ENCODE measurements at places on chromosomes 1 and 21.

- DNase-seq = no peak
Observed at GRCh38 chr1:164702664-164703063, 143.7 kb downstream of the PBX1 start.

GRCh38 chr1:199098468-199098867 lies 459.6 kb downstream of the PTPRC start:
- DNase-seq = no peak

DNA sequence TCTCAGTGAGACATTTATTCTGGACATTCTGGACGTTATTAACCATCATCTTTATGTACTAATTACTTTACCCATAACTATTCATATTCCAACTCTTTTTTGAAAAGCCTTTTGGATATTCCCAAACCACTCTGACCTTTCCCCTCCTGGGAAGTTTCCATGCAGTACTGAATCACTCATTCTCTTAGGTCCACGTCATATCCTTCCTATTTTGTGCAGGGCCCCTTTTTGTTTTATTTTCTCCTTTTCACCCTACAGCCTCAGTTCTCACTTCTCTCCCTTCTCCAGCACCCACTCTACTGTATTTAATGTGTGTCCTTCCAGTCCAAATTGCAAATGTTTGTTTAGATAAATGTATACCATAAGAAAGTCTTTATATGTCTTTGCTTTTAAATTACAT lies 16.4 kb upstream of the ATP1A1 start:
- DNase-seq = no peak

GRCh38 chr1:208979776-208980175 lies 603.7 kb upstream of the CAMK1G start:
- no peak for DNase-seq

GRCh38 chr21:20999659-21000058 lies 1.4 kb downstream of the NCAM2 start:
- DNase-seq = peak; percentile 64

- DNase-seq = no peak
Observed at GRCh38 chr1:169670836-169671235, 40.6 kb downstream of the SELL start.

- no peak for DNase-seq
Observed at GRCh38 chr1:170518185-170518834, 13.7 kb upstream of the GORAB start.

- DNase-seq = no peak
Observed at GRCh38 chr1:19926296-19927129, 3.1 kb upstream of the PLA2G2E start.

DNA sequence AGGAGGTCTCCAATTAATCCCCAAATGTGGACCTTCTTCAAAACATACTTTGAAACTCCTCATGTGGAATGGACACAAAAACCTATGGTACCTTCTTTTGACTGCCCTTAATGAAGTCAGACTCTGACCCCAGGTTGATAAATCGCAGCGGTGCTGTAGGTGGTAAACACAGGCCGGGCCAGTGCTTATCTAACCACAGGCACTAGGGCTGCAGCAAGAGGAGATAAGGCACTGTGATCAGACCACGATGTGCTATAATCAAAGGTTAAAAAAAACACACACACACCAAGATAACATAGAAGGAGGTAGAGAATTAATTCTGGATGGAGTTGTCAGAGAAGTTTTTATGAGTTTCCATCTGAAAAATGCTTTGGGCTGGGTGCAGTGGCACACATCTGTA lies 52.3 kb upstream of the SIPA1L2 start:
- DNase-seq = no peak

GRCh38 chr1:26234644-26235370 lies 807 bp downstream of the CEP85 start:
- DNase-seq = peak; percentile 58

GRCh38 chr1:116287341-116288200 lies 85.5 kb upstream of the ATP1A1 start:
- no peak for DNase-seq

GRCh38 chr1:231603598-231604275 lies 22.9 kb upstream of the DISC1 start:
- DNase-seq = peak; percentile 79

GRCh38 chr1:112735752-112736151 lies 20.6 kb upstream of the PPM1J start:
- no peak for DNase-seq

DNA sequence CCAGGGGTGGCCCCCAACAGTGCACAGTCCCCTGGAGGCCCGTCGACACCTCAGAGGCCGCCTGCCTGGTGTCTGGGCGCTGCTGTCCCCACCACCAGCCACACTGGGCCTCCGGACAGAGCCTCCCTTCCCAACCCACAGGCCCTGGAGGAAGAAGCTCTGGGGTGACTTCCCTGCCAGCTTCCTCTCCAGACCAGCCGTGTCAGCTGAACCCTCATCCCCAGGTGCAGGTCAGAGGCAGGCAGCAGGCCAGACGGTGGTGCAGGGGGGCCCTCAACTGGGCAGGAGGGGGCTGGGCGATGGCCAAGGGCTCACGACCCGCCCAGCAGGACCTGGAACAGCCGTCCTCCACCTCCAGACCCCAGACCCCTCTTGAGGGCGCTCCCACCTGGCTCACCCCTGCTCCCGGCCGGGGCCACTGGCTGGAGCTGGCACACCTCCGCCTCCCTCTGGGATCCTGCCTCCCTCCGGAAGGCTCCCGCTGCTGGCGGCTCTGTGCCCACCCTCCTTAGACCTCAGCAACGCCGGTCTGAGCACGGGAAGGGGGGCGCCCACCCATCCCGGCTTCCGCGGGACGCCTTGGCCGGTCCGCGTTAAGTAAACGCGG lies 520 bp downstream of the TNFRSF18 start:
- no peak for DNase-seq

Measured in KBM-7 (cell line).